Esophagus mucosa (tissue), 1 donor: ENCODE measurements at places on chromosomes 4 and X. TPM values are rescaled to one million over a fixed set of nuclear protein-coding genes. Genes with fewer than 3 reads are reported as not detected.
A peak's percentile ranks its signal among the peaks of the same experiment; 100 is the strongest.

The MAML3 gene
- 7.9 TPM for total RNA-seq

The MPP1 gene
- total RNA-seq = 6.3 TPM

The GAGE1 gene
- not detected for total RNA-seq

The UGT2B10 gene
- not detected for total RNA-seq

The CDS1 gene
- 19.6 TPM for total RNA-seq

The NHSL2 gene
- total RNA-seq = 1.2 TPM

The ALB gene
- 7.6 TPM for total RNA-seq

The MAGEA1 gene
- not detected for total RNA-seq

The FAT1 gene
- total RNA-seq = 86.4 TPM

The TMEM150C gene
- total RNA-seq = 0.80 TPM

- no peak for ATAC-seq
These were observed 308.5 kb downstream of the ARHGAP24 start for GRCh38 chr4:85783483-85783882.

DNA sequence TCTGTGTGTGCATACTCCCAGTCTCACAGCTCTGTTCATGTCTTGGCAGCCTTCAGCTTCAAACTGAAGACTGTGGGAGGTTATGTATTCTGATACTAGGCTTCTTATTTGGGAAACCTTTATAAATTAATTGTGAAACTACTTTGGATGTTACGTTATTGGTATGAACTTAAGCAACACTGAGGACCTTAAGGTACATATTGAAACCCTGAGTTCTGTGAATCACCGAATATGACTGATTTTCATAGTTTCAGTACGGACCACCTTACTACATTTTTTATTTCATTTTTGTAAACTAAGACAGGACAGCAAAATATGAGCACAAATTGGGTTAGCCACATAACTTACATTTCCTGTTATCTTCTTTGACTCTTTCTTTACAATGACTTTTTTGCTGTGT, 498.4 kb downstream of the PDGFC start:
- no peak for ATAC-seq

GRCh38 chr4:20504146-20504545, 196.1 kb upstream of the PACRGL start:
- no peak for ATAC-seq

DNA sequence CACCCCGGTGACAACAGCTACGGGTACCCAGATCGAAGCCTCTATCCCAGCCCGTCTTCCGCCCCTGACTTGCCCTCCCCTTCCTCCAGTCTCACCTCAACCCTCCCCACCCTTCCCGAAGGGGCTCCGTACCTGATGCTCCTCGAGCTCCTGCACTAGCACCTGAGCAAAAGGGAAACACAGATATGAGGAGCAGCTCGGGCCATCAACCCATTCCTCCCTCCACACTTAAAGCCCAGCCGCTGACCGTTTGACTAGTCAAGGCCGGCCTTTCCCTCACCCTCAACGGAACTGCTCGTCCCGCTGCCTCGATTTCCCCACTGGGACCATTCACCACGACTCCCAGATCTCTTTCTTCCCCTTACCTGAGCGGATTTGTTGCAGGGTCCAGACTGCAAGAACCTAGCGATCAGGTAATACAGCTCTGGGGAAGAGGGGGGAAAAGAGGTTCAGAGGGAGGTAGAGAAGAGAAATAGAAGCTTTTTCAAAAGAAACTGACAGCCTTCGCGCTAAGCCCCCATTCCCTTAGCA, 731 bp downstream of the BRWD3 start:
- ATAC-seq = no peak

DNA sequence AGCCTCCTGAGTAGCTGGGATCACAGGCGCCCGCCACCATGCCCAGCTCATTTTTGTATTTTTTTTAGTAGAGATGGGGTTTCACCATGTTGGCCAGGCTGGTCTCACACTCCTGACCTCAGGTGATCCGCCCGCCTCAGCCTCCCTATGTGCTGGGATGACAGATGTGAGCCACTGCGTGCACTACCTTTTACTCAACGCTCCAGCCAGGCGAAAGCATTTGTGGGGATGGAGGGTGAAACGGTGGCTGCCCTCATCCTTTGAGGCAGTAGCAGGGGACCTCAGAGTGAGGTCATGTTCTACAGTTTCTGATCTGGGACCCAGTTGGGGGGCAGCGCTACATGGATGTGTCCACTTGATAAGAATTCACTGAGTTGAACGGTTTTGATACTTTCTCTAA, 65.8 kb upstream of the GPR78 start:
- ATAC-seq = no peak

GRCh38 chrX:33138677-33139249, 72.6 kb downstream of the DMD start:
- no peak for ATAC-seq

DNA sequence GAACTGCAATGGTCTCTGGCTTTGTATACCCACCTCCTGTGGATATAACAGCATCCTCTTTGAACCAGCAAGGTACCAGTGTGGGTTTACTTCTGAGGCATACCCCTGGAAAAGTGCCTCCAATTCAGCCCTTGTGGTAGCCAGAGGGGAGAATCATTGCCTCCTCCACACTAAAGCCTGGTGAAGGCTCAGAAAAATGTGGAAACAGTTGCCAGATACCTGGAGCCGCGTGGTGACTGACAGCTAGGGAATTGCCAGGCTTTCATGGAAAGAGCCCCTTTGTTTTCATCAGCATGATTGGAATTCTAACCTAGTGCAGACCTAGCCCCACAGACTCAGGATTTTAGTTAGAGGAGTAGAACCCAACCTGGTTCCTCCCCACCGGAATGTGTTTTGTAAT, 168.6 kb upstream of the KLF3 start:
- ATAC-seq = no peak

DNA sequence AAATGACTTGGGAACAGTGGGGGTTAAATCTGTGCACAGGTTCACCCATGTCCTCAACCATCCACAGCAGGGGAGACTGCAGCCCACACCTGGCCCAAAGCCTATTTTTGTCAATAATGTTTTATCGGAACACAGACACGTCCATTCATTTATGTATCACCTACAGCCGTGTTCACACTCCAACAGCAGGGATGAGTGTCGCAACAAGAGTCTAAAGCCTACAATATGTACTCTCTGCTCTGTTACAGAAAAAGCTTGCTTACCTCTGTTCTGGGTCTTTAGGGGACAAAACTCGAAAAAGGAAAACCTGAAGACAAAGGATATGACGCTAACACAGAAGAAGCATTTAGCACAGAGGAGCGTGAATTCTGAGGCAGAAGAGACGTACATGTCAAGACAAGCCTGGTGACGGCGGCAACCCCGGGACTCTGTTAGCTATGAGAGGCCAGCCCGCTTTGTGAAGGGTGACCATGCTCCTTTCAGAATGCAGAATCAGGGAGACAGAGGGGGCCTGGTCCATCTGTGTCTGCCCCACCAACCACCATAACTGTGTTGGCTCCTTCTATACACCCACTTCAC, 45.5 kb downstream of the AFAP1 start:
- peak; percentile 75 for ATAC-seq

DNA sequence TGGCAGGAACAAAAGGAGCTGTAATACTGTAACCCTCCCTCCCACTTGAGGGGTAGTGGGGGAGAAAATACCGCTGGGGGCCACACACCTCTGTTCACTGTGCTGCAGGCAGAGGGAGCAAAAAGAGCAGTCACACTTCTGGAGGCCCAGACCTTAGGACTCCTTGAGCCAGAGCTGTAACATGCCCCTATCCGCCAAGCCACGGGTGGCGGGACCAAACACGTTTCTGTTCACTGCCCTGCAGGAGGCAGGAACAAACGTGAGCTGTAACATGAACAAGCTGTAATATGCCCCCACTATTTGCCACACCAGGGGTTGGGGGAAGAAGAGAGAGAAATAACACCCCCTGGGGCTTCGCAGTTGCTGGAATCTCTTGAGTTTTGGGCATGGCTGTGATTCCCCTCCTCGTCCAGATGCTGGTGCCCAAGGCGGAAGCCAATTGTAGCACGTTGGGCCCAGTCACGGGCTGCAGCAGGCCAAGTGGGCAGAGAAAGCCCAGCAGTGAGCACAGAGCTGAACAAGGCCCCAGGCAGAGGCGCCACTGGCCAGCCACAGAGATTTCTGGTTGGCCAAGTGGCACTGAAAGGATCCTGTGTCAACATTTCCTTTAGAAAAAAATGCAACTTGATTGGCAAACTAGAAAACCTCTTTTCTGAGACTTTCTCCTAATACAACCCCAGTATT, 509.7 kb downstream of the INPP4B start:
- no peak for ATAC-seq

- no peak for ATAC-seq
These were observed 170.6 kb upstream of the PACRGL start for GRCh38 chr4:20529691-20530090.

DNA sequence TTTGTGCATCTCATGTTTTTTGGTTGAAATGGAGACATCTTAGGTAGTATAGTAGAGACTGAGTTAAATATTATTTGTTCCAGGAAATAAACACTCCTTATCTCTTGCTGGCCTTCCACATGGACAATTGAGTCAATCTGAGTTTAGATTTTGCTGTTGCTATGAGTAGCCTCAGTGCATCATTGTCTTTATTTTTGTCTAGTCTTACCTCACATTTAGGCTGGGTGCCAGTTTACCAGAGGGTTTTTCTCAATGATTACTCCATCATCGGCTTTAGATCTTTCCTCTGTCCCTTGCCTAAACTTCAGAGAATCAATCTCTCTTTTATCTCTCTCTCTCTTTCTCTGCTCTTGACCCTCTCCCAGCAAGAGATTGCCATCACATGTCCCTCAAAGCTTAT, 73.6 kb downstream of the GABRB1 start:
- ATAC-seq = no peak

DNA sequence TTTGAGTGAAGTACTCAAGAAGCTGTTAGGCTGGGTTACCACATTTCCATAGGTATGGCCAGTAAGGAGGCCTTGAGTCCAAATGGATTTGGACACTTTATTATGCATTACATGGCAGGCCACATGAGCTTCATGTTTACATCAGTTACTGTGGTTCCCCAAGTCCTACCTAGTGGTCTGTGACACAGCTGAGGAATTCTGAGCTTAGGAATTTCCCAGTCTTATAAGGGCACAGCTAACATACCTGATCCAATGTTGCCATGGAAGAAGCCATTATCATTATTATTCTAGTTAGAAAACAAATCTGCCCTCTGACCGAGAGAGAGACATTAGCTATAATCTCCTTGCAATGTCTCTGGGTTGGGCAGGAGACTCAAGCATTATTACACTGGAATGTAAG, 174.4 kb upstream of the NUDT10 start:
- ATAC-seq = no peak

DNA sequence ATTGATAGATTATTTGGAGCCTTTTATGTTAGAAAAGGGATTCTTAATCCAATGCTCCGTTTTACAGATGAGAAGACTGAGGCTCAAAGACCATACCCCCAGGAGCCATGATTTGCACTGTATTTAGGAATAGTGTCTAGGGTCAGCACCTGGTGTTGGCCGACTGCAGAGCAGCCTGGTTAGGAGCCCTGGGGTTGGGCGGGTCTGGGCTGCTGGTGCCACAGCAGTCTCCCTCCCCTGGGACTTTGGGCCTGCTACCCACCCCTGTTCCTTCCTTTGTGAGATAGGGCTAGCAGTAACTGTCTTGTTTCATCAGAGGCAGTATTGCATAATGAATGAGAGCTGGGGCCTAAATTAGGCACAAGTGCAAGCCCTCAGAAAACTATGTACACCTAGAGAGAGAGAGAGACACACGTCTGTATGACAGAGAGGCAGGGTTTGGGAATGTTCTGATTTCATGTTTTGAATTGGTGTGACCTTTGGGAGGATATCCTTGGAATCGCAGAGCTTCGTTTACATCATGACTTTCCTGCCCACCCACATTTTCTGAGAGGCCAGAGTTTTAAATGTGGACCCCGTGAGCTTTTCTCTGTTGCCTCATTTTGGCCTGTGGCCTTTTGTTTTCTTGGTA, 111.7 kb downstream of the PTTG2 start:
- ATAC-seq = peak; percentile 6

DNA sequence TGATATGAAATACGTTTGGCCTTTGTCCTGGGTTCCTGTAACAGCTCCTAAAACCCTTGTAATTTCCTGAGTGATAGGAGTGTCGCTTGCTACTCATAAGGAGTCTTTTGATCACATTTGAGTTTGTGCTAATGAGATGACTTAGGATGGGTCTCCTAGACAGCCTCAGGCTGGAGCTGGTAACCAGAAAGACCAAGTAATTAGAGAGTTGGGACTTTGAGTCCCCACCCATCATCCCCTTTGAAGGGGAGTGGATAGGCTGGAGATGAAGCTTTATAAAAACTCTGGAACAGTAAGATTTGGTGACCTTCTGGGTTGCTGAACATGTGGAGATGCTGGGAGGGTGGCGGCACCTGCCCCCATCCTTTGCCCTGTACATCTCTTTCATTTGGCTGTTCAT, 2.9 kb downstream of the SEC24B start:
- ATAC-seq = no peak

GRCh38 chr4:129916991-129917390, 821.0 kb downstream of the C4orf33 start:
- no peak for ATAC-seq

DNA sequence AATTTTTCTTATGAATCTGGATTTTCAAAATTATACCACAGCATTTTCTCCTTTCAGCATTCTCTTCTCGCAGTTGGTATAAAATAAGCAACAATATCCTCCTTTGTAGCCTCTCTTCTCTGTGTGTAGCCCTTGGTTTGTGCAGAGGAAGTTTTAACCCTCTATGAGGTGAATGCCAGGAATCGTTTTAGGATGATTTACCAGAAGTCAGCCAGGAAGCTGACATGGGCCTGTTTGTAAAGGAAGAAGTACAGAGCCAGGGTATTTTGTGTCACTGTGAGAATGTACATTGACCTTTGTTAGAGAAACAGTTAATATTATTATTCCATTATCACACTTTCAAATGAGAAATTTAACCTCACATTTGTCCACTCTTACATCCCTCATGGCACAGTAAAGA, 88.9 kb upstream of the RPL34 start:
- no peak for ATAC-seq

DNA sequence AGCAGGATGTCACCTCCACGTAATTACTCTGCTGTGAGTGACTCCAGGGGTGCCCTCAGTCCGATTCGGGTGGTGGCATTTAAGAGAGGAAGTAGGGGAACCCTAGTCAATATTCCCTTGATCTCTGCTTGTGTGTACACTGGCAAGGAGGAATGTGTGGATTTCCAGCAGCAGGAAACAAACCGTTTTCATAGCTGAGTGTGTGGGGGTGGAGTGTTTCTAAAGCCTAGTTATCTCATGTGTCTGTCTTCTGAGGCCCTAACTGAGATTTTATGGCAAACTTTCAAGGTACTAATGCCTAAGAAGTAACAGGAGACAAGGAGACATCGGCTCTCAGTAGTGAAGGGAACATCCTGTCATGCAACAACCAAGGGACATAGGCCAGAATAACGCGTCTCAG, 6.6 kb upstream of the CLDN24 start:
- ATAC-seq = no peak

GRCh38 chr4:164935363-164935762, 42.1 kb downstream of the TRIM61 start:
- no peak for ATAC-seq

- peak; percentile 23 for ATAC-seq
These were observed 161.7 kb downstream of the DCHS2 start for GRCh38 chr4:154329939-154330338.

DNA sequence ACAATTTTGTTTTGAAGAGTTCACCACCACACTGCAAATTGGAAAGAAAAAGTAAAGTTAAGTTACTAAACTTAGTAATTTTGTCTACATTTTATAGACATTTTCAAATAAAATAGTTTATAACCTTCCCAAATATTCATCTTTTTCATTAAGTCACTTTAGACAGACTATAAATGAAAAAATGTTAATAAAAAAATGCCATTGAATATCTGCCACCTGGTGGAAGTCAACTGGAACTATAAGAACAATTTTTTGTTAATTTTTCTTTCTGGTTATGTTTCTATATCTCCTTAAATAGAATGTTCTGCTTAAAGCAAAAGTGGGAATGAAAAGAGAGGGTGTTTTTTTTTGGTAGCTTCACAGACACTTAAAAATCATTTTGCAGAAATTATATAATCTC, 534.4 kb upstream of the PCDH10 start:
- ATAC-seq = no peak
